ENCODE measurements at places on chromosomes 5 and 9. TPM values are rescaled to one million over a fixed set of nuclear protein-coding genes. Genes with fewer than 3 reads are reported as not detected.

DNA sequence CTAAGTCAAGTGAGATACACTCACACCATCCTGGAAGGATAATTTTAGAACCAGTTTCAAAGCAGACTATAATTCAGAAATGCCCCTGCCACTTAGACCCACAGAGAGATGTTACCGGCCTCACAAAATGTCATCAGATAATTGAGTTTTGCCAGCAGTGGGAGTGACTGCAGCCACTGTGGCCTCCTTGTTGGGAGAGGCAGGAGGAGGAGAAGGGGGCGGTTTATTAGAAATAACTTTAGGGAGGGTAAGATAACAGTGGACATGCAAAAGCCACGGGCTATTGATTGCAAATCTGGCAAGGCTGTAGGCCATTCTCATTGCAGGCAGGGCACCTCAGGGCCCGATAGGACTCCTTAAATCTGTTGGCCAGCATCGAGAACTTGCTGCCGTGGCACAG, 13.4 kb downstream of the GRXCR2 start:
- H3K36me3 ChIP-seq, result no peaks in the 10 kb centered on the region
- no peak for DNase-seq
- H3K27me3 ChIP-seq, result no peaks in the 10 kb centered on the region
- H3K4me1 ChIP-seq, result peaks cover 16% of the 10 kb centered on the region

GRCh38 chr9:131461166-131461565, 41.6 kb upstream of the POMT1 start:
- peaks cover 48% of the 10 kb centered on the region for H3K36me3 ChIP-seq
- H3K4me1 ChIP-seq, result no peaks in the 10 kb centered on the region
- no peak overlapping the region for H3K4me3 ChIP-seq
- H3K27me3 ChIP-seq, result no peaks in the 10 kb centered on the region

DNA sequence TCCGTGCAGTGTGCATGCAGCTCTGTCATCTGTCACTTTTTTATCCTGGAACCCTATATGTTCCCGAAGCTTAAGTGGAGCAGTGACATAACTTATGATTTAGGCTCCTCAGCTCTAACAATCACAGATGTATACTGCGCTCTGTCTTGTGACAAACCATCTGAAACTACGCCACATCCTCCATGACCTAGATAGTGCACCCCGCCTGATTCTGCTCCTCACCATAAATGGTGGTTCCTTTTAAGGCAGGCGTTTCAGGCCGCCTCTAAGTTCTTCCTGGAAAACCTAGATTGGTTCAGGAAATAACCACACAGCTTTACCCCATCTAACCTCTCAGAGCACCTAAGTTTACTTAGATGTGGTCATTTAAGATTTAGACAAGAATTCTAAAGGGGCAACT, 372.0 kb downstream of the CDH10 start:
- H3K36me3 ChIP-seq, result no peaks in the 10 kb centered on the region
- no peak for DNase-seq
- H3K27me3 ChIP-seq, result no peaks in the 10 kb centered on the region
- no peaks in the 10 kb centered on the region for H3K4me1 ChIP-seq

- H3K27ac ChIP-seq, result no peak overlapping the region
- no peak overlapping the region for H3K4me3 ChIP-seq
- DNase-seq, result no peak
- no peaks in the 10 kb centered on the region for H3K4me1 ChIP-seq
Measured at GRCh38 chr9:106075960-106076327, 381.6 kb downstream of the TMEM38B start.

DNA sequence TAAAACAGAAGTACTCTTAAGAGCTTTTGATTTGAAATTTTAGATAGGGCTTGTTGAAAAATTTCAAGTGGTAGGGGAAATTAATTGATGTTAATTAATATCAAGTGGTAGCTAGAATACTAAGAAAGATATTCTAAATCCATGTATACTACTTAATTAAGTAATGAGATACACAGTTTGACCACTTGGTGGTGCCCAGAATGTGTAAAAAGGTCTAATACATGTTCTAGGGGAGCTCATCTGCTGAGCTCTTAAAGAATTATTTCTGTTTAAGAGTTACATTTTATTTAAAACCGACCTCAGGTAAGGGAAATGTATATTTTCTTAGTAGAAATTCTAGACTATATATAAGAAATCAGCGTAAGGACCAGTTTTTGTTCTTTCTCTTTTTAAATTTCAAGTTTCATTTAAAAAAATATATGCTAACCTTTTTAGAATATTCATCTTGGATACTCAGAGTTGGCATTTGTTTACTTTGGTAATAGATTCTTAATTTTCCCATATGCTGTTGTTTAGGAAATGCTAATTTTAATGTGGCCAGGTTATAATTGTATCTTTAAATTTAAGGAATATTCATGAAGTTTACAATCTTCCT, 61.5 kb downstream of the LNPEP start:
- H3K27ac ChIP-seq, result no peak overlapping the region
- H3K36me3 ChIP-seq, result peaks cover 4% of the 10 kb centered on the region

- H3K36me3 ChIP-seq, result no peaks in the 10 kb centered on the region
- no peaks in the 10 kb centered on the region for H3K27me3 ChIP-seq
- H3K4me3 ChIP-seq, result 0 out of 2 replicates have a peak overlapping the region, but pooled peaks have one; percentile 8
- H3K4me1 ChIP-seq, result peaks cover 57% of the 10 kb centered on the region
Measured at GRCh38 chr5:133938929-133939328, 29.5 kb downstream of the C5orf15 start.

DNA sequence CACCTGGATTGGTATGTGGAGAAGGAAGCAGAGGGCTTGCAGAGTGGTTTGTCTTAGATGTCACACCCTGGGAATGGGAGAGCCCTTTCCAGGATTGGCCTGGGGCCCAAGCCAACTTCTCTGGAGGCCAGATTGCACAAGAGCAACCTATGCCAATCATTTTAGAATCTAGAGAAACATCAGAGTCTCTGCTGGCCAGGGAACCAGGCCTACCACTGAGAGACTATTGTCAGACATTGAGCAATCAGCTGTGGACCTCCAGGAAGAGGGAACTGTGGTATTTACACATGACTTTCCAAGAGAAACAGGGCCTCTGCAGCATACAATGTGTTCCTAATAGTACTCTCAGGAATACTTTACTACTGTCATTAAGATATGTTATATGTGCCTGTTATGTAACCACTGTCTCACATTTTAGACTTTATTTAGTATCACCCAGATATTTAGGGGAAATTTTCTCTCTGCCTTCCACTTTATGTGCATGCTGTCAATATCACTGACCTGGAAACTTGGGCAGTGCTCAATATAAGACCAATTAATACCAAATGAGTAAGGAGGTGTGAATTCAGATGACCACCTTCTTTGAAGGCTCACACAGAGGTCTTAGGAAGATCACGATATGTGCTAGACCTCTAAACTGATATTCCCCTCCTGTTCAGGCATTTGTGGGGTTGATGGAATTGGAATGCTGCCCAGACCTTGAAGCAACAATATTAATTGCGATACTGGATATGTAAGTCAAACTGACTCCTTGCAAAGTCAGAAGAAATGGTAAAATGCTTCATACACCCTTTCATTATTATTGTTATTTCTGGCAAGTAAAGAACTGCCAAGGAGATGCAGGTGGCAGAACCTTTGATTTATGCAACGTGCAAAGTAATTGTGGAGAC, 20.5 kb upstream of the CCL28 start:
- H3K36me3 ChIP-seq, result no peaks in the 10 kb centered on the region
- DNase-seq, result peak; percentile 98
- peak overlapping the region; percentile 69 for H3K27ac ChIP-seq
- no peak overlapping the region for H3K4me3 ChIP-seq
- H3K4me1 ChIP-seq, result peaks cover 45% of the 10 kb centered on the region

- H3K36me3 ChIP-seq, result no peaks in the 10 kb centered on the region
- H3K4me1 ChIP-seq, result no peaks in the 10 kb centered on the region
- no peak overlapping the region for H3K27ac ChIP-seq
- DNase-seq, result no peak
Measured at GRCh38 chr9:84850830-84851392, 181.4 kb downstream of the NTRK2 start.

DNA sequence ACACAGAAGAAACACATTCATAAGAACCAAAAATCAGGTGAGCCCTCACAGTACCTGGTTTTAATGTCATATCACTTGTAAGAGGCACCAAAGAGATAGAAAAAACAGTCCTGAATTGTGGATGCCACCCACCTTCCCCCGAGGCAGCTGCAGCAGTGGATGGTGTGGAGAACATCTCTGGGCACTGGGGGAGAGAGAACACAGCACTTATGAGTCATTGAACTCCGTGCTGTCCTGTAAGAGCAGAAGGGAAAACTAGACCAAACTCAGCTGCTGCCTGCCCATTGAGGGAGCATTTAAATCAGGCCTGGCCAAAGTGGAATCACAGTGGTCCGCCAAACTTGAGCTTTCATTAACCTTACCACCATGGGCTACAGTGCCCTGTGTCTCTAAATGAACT, 296.2 kb downstream of the SPATA31D1 start:
- H3K4me1 ChIP-seq, result no peaks in the 10 kb centered on the region
- no peak for DNase-seq
- no peak overlapping the region for H3K4me3 ChIP-seq
- H3K27ac ChIP-seq, result no peak overlapping the region
- no peaks in the 10 kb centered on the region for H3K36me3 ChIP-seq

- no peaks in the 10 kb centered on the region for H3K27me3 ChIP-seq
- DNase-seq, result no peak
- no peak overlapping the region for H3K4me3 ChIP-seq
Measured at GRCh38 chr9:11928871-11929321, 764.3 kb upstream of the TYRP1 start.

DNA sequence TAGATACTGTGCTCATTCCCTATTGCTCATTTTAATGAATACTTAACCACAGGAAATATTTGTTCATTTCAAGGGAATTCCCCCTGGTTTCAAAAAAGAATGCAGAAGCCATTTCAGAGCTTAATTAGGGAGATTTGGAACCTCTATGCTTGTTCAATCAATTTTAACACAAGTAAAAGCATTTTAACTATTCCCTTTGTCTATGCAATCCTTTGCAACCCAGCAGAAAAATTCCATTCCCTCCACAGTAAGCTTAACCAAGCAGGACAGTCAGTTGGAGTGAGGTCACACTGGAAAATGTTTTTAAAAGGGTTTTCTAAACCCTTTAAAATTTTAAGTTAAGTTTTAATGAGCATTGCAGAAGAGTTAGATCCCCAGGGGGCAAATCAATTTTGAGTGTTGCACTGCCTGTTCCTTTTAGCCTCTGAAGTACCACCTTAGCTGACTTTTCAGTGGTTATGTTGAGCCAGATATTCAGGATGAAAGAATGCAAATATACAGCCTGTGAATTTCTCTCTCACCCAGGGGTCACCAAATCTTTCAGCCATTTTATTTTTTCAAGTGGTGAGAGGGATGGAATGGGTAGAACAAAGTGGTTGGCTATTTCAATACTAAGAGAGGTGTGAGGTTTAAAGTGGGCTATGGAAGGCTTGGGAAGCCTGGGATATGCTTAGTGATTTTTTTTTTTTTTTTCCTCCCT, 356.2 kb upstream of the NUDT12 start:
- no peaks in the 10 kb centered on the region for H3K27me3 ChIP-seq
- no peak for DNase-seq
- H3K4me1 ChIP-seq, result no peaks in the 10 kb centered on the region
- H3K4me3 ChIP-seq, result no peak overlapping the region
- no peaks in the 10 kb centered on the region for H3K36me3 ChIP-seq

GRCh38 chr5:78809444-78809843, 160.9 kb upstream of the LHFPL2 start:
- no peaks in the 10 kb centered on the region for H3K27me3 ChIP-seq
- H3K36me3 ChIP-seq, result no peaks in the 10 kb centered on the region
- no peak for DNase-seq
- H3K4me1 ChIP-seq, result peaks cover 8% of the 10 kb centered on the region
- no peak overlapping the region for H3K4me3 ChIP-seq
- no peak overlapping the region for H3K27ac ChIP-seq

- H3K36me3 ChIP-seq, result no peaks in the 10 kb centered on the region
- no peaks in the 10 kb centered on the region for H3K27me3 ChIP-seq
- no peak for DNase-seq
Measured at GRCh38 chr9:117325831-117326230, 89.0 kb downstream of the ASTN2 start.

DNA sequence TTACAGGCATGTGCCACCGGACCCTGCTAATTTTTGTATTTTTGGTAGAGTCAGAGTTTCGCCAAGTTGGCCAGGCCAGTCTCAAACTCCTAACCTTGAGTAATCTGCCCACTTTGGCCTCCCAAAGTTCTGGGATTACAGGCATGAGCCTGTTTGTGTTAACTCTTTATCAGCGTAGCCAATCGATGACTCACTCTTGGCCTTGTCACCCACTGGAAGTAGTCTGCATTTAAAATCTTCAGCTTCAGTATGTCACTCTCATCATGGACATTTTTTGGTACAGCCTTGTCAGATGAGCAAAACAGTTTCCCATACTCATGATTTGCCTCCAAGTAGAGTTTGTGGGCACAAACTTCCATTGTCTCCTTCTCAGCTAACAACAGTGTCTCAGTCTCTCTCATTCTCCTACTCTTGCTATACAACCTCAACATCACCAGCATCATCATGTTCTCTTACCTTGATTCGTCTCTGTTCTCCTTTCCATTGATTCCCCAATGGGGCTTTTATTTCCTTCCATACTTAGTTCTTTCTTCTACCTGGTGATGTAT, 22.5 kb downstream of the MUSK start:
- H3K27ac ChIP-seq, result no peak overlapping the region
- no peaks in the 10 kb centered on the region for H3K36me3 ChIP-seq
- H3K4me1 ChIP-seq, result peaks cover 11% of the 10 kb centered on the region
- no peaks in the 10 kb centered on the region for H3K27me3 ChIP-seq
- H3K4me3 ChIP-seq, result no peak overlapping the region

GRCh38 chr9:4228606-4229005, 71.3 kb downstream of the GLIS3 start:
- H3K27ac ChIP-seq, result no peak overlapping the region
- no peak for DNase-seq
- peaks cover 13% of the 10 kb centered on the region for H3K4me1 ChIP-seq
- no peaks in the 10 kb centered on the region for H3K36me3 ChIP-seq

OTP gene
- not detected for total RNA-seq

FAM120A gene
- total RNA-seq, result 171 TPM

ARL14EPL gene
- 0.37 TPM for total RNA-seq

CNTNAP3 gene
- total RNA-seq, result 4.6 TPM

ACTBL2 gene
- 1.5 TPM for total RNA-seq

FOXD4 gene
- total RNA-seq, result not detected

MAP3K1 gene
- 26.1 TPM for total RNA-seq

PDE6A gene
- total RNA-seq, result 0.50 TPM

CCL28 gene
- total RNA-seq, result 2.2 TPM

SAPCD2 gene
- total RNA-seq, result 50.3 TPM

INSL6 gene
- not detected for total RNA-seq

SLC46A2 gene
- not detected for total RNA-seq

TXNDC8 gene
- not detected for total RNA-seq

LNPEP gene
- total RNA-seq, result 15.6 TPM

PIP5KL1 gene
- 22.5 TPM for total RNA-seq

SPATA31D4 gene
- total RNA-seq, result not detected
